IMR-90 (cell line): ENCODE measurements at places on chromosomes 12 and 14. TPM values are rescaled to one million over a fixed set of nuclear protein-coding genes. Genes with fewer than 3 reads are reported as not detected.

The ALDH2 gene
- 12.5 and 16.0 TPM in 2 replicates for total RNA-seq

The PTGER2 gene
- total RNA-seq = 24.7 and 33.6 TPM in 2 replicates

The LALBA gene
- total RNA-seq = not detected in 2 replicates

GRCh38 chr14:29607169-29607568, 320.5 kb downstream of the PRKD1 start:
- no peak overlapping the region for H3K27ac ChIP-seq
- no peaks in the 10 kb centered on the region for H3K4me1 ChIP-seq
- H3K36me3 ChIP-seq = peaks cover 4% of the 10 kb centered on the region
- no peak overlapping the region for H3K4me3 ChIP-seq

- H3K4me3 ChIP-seq = no peak overlapping the region
- 0 out of 2 replicates have a peak, but pooled peaks cover 2% of the 10 kb centered on the region for H3K36me3 ChIP-seq
- H3K4me1 ChIP-seq = no peaks in the 10 kb centered on the region
- no peak overlapping the region for H3K27ac ChIP-seq
- H3K27me3 ChIP-seq = no peaks in the 10 kb centered on the region
Observed at GRCh38 chr14:49677643-49678042, 10.4 kb downstream of the POLE2 start.
